ENCODE measurements at places on chromosomes 4 and X.

- no peak for DNase-seq
Measured at GRCh38 chrX:72382202-72382595, 76.5 kb upstream of the CITED1 start.

DNA sequence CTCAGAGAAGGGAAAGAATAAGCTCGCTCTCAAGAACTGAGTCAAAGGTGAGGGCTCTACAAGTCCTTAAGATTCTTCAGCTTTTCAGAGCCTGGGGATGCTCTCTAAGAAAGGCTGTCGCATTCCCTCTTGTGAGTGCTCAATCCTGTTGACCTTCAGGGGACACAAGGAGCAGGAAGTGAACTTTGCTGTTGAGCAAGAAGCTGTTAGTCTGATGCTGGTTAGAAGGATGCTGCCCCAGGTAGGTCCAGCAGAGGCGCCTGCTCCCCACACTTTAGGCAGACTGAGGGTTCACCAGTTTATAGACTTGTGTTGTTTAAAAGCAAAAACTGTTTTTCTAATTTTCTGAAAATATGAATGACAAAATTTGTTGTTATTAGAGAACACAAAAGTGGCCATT is 125.4 kb upstream of the SPOCK3 start:
- no peak for DNase-seq

DNA sequence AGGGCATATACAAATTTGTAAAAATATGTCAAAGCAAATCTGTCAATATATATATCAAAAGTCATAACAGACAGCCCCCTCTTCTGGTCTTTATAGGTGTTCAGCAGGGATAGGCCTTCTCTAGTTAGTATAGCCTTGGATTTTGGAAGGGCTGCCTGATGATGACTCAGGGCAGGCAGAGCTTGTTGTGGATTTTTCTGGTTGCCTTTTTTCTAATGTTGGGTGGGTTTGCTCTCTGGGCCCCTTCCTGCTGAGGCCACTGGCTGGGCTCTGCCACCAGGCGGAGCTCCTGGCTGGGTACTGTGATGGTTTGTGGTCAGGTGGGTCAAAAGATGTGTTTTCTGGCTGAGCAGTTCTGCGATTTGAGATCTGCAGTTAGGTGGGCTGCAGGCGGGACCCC is 294.2 kb downstream of the GRIA2 start:
- no peak for DNase-seq

DNA sequence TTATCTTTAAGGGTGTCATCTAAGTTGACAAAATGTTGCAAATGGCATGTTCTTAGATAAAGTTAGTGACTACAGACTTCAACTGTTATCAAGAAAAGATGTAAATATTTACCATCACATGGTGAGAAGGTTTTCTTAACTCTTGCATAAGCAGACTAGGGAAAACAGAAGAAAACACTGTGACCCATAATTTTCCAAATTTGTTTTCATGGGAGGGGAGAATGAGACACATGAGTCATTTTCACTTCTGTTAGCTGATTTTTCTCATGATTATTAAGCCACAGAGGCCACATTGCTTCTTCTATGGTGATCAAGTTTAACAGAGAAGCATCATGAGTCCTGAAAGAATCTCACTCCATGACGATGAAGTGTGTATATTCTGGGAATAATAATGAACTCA is 30.2 kb upstream of the SYTL5 start:
- DNase-seq: no peak

- no peak for DNase-seq
Measured at GRCh38 chr4:23811161-23811560, 78.7 kb downstream of the PPARGC1A start.

Measured in stimulated activated CD4-positive, alpha-beta T cell treated with anti-CD3 and anti-CD28 coated beads, Interleukin-4, amount 100 ng/mL, for 1 hour (primary cell).